ENCODE measurements at places on chromosomes 7 and 10.

GRCh38 chr7:48887500-48887899 is 36.8 kb upstream of the CDC14C start:
- no peak for DNase-seq

DNA sequence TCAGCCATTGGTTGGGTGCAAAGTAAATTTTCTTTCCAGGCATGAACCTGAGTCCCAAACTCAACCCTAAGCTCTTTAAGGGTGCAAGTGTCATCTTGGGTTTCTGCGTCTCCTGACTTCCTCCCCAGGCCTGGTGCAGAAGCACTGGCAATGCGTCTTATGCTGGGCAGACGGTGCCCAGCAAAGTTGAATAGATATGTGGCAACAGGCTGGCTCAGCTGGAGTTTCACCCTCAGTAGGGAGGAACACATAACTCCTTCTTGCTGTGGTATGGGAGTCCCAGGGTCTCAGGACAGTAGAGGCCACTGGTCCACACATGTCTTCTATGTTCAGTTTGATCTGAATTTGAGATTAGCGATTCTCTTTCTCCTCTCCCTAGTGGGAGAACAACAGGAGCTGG is 181.3 kb downstream of the RPS24 start:
- no peak for DNase-seq

- no peak for DNase-seq
Measured at GRCh38 chr7:126398851-126399529, 853.8 kb downstream of the GRM8 start.

DNA sequence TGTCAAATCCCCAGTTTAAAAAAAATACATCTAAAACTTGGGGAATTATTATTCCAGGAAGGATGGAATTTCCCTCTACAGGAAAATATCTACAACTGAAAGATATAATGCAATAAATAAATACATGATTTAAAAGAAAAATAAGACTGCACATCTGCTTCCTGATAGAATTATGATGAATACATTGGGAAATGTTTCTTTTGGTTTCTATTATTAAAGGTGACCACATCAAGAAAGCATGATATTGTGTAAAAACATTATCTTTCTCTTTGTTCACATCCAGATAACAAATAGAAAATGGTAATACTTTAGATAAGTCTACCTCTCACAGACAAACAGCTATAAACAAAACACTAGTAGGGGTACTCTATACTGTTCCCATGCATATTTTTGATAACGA is 19.2 kb downstream of the SEMA3D start:
- no peak for DNase-seq

DNA sequence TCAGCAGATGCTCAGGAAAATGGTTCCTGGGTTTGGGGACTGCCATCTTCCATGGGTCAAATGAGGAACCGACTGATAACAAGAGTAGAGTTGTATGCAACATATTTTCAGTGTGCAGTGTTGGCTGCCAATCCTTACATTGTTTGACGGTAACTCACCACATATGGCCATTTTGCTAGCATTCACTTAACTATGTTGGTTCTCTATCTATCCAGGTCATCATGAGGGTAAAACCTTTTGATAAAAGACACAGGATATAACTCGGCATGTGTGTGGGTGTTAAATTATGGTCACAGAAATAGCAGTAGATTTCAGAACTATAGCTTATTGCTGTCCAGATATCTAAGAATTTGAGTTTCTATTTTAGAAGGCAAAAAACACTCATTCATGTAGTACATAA is 140.7 kb upstream of the AOAH start:
- DNase-seq = no peak

DNA sequence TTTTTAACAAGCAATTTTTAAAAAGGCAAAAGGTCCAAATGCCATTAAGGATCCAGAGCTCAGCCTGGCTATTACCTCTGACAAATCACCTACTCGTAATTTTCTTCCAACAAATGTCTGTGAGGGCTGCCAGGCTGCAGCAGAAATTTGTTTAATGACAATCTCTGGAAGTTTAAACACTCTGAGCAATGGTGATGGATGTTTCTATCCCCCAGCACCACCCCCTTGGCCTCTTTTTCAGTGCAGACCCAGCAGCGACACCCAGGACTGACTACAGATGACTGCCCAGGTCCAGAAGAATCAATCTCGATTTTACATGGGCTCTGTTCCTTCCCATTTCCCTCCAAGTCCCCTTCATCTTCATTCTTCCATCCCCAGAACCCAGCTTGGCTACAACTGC is 201.4 kb upstream of the AOAH start:
- no peak for DNase-seq

GRCh38 chr7:69843653-69844052 is 245.4 kb downstream of the AUTS2 start:
- no peak for DNase-seq

DNA sequence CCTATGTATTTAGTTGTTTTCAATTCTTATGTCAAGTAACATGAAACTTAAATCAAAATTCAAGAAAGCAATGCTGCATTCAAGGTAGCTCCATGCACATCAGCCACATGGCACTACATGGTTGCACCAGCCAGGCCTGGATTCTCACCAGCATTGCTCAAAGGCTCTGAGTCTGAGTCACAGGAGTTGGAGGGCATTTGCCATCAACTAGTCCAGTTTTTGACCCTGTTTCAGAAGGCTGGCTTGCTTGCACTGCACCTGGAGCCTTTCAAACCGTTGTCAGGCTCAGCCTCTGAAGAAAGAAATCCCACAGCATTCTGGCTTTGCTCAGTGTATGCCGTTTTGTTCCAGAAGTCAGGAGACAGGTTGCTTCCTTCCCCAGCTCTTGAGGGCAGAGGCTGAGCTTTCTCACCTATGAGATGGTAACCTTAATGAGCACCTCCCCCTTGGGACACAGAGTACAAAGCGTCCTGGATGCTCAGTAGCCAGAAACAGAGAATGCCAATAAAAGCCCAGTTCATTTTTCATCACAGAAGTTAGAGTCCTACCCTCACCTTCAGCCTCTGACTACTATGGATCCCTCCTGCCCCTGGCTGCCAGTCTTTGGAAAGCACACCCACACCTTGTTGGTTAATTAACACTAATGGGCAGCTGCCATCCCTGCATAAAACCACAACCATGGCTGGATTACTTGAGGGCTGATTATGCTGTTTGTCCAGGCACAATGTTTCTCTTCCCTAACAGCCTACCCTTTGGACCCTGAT is 288.4 kb upstream of the LRRTM3 start:
- DNase-seq = no peak

DNA sequence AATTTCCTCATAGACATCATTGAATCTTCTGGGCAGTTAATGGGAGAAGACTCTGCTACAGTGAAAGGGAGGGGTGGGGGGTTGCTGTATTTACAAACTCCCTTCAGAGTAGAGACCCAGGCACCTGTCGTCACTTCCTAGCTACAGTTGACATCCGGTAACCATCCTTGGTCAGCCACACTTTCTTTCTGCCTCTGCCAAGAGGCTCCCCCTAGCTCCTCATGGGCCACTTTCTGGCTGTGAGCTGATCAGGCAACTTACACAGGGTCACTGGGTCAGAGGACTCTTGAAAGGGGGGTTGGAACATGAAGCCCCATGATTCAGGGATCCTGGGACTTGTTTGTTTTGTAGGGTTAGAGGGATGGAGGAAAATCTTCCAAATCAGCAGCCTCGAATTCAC is 1.2 kb downstream of the TECPR1 start:
- peak; percentile 84 for DNase-seq

GRCh38 chr10:35517431-35518181 is 87.5 kb upstream of the GJD4 start:
- no peak for DNase-seq

GRCh38 chr10:21520949-21521348 is 4.5 kb downstream of the SKIDA1 start:
- no peak for DNase-seq

All from RPMI8226 (cell line).